Stimulated activated CD8-positive, alpha-beta memory T cell treated with anti-CD3 and anti-CD28 coated beads, Interleukin-12 subunit alpha, Interleukin-12 subunit beta, amount 100 ng/mL, for 1 hour (primary cell): ENCODE measurements at places on chromosomes 7 and 10.

DNA sequence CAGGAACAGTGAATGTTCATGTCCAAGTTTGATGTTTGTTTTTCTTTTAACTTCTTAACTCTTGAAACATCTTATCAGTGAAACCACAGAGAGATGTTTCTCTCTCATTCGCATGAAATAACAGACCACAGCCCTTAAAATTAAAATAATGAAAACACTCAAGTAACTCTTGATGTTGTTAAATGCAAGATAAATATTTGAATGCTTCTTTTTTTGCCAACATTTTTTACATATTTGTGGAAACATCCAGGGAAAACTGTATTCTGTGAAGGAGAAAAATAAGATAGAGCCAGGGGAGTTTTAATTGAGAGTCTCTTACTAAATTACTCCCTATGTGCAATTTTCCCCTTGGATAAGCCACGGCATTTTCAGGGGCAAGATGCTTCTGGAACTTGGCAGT, 361.8 kb upstream of the MGMT start:
- DNase-seq = no peak

- no peak for DNase-seq
These were observed 82.1 kb downstream of the MPP7 start for GRCh38 chr10:28220811-28221210.

- DNase-seq = no peak
These were observed 63.0 kb downstream of the CCDC71L start for GRCh38 chr7:106597751-106598546.

- no peak for DNase-seq
These were observed 32.0 kb upstream of the NRG3 start for GRCh38 chr10:81843042-81843441.

DNA sequence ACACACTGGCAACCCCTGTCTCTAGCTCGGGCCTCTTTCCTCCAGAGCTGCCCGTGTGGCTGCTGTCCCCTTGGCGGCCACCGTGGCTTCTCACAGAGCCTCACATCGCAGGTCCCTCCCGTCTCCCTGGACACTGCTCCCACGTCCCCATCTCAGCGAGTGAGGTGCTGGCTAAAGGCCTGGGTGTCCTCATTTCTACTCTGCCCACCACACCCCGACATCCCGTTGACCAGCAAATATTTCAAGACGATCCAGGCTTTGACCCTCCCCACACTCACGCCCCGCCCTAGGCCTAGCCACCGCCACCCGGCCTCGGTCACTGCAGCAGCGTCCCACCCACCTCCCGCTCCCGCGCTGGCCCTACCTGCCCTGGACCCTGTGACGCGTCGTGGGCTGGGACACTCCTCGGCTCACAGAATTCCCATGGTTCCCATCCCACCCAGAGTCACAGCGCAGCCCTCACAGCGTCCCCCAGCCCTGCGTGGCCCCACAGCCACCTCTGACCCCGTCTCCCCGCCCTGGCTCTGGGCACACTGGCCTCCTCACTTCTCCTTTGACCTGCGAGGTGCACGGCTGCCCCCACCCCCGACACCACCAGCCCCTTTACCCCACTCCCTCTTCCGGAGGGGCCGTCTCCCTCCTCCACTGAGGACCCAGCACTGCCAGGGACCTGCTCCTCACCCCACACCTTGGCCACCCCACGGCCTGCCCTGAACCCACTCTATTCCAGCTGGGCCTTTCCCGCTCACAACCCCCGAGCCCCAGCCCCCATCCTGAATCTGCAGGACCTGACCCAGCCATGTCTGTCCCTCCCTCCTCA, 6.9 kb downstream of the ADAP1 start:
- DNase-seq = no peak

- no peak for DNase-seq
These were observed 117.4 kb downstream of the ELAPOR2 start for GRCh38 chr7:86942081-86942480.

GRCh38 chr10:260819-261429, 125.7 kb downstream of the ZMYND11 start:
- no peak for DNase-seq

GRCh38 chr10:21496343-21497176, 28.9 kb downstream of the SKIDA1 start:
- no peak for DNase-seq

GRCh38 chr10:97518301-97519043, 19.7 kb downstream of the UBTD1 start:
- DNase-seq = no peak

DNA sequence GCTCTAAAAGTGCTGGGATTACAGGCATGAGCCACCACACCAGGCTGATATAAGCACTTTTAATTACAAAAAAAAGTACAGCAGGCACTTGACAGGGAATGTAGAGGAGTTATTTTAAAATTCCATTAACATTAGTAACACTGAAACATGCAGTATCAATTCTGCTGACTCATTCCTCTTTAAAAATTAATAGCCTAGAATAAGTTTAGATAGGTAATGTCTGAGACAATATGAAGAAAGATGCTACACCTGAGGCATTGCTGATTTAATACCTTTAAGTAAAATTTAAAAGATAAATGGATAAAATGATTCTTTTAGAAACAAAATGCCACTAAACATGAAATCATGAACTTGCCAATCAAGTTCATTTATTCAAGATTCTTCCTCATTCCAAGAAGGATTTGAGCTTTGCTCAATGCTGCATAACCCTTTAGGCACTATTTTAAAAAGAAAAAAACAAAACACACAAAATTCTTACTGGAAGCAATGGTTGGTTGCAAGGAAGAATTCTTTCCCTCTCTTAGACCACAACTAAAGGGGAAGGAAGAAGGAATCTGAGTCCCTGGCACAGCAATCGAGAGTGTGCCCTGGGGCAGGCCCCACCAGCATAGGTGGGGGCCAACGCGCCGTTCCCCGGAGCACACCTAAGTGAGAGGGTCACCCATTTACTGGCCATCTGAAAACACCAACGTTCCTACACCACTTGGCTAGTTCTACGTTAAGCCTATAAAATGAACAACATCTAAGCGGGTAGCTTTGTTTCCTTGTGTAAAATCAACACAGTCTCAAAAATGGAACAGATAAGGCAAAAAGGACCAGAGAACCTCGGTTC, 26.6 kb downstream of the ESYT2 start:
- DNase-seq = no peak

DNA sequence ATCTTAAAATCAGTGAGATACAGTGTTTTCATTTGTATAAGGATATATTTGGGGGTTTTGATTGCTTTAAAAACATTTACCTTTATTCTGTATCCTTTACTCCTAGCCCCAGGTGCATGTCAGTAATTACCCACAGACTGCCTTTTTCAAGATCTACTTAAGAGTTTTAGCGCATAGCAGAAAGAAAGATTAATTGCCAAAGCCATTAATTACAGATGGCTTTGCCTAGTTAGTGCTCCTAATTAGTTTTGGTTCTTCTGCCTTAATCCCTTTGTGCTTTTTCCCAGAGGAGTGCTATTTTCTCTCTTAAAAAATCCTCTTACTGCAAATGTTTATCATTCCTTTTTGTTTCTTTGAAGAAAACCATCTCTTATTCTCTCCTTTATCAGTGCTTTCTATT, 122.8 kb downstream of the MAPK8 start:
- DNase-seq = no peak

DNA sequence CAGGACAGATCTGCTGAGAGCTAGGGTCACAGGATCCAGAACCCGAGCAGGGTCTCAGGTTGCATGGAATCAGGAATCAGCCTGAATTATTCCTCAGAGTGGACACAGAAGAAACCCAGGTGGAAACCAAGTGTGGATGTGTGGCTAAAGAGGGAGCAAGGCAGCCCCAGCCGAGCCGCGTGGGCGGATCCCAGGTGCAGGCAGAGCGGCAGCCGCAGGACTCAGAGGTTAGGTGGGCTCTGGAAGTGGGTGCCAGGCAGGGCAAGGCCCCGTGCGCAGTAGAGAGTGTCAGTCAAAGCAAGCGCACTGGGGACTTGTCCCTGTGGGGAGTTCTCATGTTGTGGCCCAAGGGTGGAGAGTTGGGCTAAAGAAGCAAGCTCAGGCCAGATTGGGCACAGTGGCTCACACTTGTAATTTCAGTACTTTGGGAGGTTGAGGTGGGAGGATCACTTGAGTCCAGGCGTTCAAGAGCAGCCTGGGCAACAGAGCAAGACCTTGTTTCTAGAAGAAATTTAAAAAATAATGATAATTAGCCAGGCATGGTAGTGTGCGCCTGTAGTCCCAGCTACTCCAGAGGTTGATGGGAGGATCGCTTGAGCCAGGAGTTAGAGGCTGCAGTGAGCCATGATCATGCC, 125.9 kb downstream of the CUL2 start:
- DNase-seq = no peak

GRCh38 chr7:69847921-69848612, 249.8 kb downstream of the AUTS2 start:
- no peak for DNase-seq

- no peak for DNase-seq
These were observed 102.4 kb downstream of the MDFIC start for GRCh38 chr7:115024276-115024675.

DNA sequence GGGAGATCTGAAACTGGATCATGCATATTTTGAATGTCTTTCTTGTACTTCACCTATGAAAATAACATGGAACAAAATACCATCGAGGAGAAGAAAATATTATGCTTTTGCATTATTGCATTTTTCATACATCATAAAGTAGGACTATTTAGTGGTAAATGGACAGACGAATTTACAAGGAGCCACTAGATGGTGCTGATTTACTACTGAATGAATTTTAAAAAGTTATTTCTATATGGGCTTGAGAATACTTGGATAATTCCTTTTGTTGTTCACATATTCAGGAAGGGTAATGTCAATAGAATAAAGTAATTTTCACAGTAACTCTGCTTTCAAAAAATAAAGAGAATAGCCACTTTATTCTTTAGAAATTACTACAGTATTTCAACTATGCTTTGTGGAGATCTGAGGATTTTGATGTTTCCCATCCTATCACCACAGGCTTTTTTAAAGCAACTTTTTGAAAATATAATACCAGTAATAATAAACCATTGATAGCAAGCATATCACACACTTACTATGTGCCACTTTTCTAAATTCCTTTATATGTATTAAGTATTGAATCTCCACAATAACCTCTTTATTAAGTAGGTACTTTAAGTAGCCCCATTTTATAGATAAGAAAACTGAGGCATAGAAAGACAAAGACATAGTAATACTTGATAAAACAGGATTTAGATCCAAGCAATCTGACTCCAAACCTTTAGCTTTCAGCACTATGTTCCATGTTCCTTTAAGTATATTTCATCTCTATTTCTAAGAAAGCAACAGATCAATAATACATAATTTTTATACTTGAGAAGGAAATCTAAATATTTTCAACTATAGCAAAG, 38.6 kb downstream of the NEBL start:
- DNase-seq = no peak

GRCh38 chr7:47635091-47636080, 53.5 kb upstream of the TNS3 start:
- DNase-seq = no peak

GRCh38 chr7:3806516-3806915, 505.5 kb downstream of the SDK1 start:
- no peak for DNase-seq

GRCh38 chr10:103729851-103730250, 125.5 kb downstream of the SH3PXD2A start:
- no peak for DNase-seq

DNA sequence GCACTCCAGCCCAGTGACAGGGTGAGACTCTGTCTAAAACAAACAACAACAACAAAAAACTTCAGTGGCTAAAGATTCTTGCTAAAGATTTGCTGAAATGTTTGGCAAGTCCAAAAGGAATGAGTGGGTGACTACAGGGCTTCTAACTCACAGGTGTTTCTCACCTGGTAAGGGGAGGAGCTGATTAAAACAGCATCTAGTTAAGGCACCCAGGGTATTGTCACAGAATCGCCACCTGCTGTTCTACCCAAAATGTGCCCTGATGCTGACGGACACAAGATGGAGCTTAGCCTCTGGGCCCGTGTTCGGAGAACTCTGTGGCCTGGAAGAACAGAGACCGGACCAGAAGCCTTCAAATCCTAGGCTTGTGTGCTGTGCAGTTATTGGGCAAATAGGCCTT, 336.0 kb upstream of the GALNT17 start:
- DNase-seq = no peak

- no peak for DNase-seq
These were observed 30.7 kb downstream of the COA1 start for GRCh38 chr7:43698460-43699255.

GRCh38 chr10:103465411-103466179, 6.9 kb upstream of the CALHM1 start:
- DNase-seq = no peak

DNA sequence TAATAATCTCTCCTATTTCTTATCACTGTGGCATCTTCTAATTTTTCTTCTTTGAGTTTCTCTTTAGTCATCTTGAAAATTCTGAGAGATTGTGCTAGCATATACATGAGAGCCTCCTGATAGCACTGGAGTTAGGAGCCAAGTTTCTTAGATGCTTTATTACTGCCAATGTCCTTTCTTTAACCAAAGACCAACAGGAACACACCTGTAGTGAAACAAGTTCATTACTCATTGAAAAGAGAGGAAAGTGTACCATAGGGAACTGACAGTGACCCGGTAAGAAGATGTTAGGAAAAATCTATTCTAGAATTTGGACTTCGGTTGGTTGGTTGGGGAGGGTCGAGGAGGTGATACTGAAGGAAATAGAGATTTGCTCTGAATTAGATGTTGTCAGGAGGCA, 27.1 kb upstream of the CD36 start:
- DNase-seq = no peak

- DNase-seq = no peak
These were observed 21.3 kb downstream of the MKX start for GRCh38 chr10:27724287-27724686.

GRCh38 chr7:101921061-101921460, 103.6 kb downstream of the CUX1 start:
- no peak for DNase-seq
